ENCODE measurements at places on chromosomes 7 and 10.

- DNase-seq = no peak
Measured at GRCh38 chr7:74479066-74479781, 25.5 kb downstream of the GTF2IRD1 start.

- DNase-seq = no peak
Measured at GRCh38 chr7:140591180-140591902, 49.3 kb downstream of the DENND2A start.

DNA sequence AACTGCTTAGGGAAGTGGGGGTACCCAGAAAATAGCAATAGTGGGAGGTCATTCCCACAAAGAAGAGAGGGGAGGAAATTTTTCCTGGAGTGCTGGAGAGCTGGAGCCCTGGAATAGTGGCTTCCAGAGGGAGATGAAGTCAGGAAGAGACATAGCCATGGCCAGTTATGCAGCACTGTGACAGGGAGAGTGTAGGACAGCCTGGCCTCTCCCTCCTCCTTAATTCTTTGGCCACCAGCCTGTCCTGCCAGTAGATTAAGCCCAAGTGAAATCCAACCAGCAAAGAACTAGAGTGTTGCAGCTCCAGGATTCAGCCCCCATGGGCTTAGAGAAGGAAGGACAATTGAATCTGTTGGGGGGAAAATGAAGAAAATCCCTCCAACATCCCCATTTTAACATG, 130.5 kb downstream of the HDAC9 start:
- DNase-seq = no peak

DNA sequence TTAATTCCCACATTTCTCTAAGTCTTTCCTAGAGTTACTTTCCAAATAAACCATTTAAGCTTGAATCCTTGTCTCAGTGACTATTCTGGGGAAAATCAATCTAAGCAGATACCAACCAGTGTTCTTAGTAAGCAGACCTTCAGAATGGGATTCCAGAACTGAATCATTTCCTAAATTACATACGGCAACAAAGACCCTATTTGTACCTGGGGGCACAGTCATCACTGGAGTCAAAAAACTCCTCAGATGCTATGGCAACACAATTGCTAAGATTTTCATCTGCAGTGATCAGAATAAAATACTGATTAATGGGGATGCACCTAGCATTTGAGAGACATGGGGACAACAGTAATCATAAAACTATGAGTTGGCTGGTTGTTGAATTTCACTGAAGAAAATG, 284.7 kb upstream of the HGF start:
- no peak for DNase-seq

- no peak for DNase-seq
Measured at GRCh38 chr10:79229071-79229541, 118.2 kb upstream of the PPIF start.

DNA sequence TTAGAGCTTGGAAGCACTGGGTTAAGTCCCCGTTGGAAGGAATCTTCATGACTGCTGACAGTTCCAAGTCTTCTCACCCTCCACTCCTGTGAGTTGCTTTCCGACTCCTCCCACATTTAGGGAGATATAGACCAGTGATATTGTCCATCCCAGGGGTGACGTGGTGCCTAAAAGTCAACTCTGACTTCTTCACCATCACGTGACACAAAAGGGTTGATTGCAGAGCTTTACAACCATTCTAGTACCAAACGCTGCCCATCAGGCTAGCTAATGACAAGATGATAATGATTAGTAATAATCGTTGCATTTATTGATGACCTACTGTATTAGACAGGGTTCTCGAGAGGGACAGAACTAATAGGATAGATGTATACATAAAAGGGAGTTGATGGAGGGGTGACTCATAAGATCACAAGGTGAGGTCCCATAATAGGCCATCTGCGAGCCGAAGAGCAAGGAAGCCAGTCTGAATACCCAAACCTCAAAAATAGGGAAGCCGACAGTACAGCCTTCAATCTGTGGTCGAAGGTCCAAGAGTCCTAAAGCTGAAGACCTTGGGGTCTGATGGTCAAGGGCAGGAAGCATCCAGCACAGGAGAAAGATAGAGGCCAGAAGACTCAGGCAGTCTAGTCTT, 85.3 kb upstream of the CARD11 start:
- DNase-seq = no peak

DNA sequence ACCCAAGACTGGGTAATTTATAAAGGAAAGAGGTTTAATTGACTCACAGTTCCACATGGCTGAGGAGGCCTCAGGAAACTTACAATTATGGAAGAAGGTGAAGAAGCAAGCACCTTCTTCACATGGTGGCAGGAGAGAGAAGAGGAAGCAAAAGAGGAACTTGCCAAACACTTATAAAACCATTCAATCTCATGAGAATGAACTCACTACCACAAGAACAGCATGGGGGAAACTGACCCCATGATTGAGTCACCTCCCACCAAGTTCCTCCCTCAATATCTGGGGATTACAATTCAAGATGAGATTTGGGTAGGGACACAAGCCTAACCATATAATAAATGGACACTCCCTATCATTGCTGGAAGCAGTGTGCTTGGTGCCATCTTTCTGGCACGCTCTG, 506.3 kb downstream of the CALN1 start:
- no peak for DNase-seq

Data from stimulated activated CD4-positive, alpha-beta T cell treated with anti-CD3 and anti-CD28 coated beads, Interleukin-15, amount 100 ng/mL, for 1 hour (primary cell).